ENCODE measurements at places on chromosomes 1 and 21.

DNA sequence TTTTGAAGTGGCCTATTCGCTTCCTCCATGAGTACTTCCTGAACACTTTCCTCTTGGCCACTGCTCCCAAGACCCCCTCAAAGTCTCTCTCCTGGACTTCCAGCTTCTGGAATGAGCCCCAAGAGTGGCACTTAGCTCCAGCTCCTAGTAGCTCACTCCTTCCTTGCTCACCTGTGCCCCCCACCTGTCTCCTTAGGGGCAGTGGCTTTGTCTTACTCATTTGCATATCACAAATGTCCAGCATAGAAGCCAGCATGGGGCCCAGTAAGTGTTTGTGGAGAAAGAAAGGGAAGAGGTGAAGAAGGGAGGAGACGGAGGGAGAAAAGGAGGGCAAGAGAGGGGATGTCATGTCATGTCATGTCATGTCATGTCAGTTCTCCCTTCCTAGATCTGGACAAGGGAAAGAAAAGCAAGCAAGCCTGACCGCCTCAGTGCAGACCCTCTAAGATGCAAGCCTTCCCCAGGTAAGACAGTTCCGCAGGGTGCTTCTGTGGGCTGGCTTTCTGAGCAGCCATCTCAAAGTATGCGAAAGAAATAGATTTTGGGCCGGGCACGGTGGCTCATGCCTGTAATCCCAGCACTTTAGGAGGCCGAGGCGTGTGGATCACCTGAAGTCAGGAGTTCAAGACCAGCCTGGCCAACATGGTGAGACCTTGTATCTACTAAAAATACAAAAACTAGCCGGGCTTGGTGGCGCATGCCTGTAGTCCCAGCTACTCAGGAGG lies 6.9 kb upstream of the MX1 start:
- no peak for DNase-seq

GRCh38 chr1:22612671-22613571 lies 23.5 kb upstream of the C1QA start:
- DNase-seq: no peak

- DNase-seq: no peak
These were observed 48.5 kb upstream of the ACOT11 start for GRCh38 chr1:54499360-54500106.

DNA sequence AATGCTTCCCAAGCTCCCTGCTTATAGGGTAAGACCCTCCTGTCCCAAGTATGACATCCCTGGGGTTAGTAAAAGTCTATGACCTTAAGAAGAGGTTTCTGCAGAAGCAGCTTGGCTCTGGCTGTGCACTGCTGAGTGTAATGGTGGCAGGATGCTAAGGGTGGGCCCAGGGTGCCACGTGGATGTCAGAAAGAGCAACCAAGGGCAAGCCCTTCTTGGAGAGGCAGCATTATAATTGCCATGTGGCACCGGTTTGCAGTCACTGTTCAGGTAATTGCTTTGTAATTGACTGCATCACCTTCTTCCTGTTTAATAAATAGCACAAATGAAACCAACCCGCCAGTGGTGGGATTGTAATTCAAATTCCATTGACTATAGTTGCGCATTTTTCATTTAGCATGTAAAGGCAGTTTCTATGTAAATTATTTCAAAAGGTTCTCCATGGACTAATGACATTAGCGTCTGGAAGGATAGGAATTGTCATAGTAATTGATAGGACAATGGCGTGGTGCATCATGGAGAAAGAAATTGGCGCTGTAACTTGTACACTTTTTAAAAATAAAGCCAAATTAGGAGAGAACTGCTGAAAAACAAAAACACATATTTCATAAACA lies 490.6 kb upstream of the VAMP3 start:
- DNase-seq: no peak

- DNase-seq: no peak
These were observed 267.4 kb downstream of the ZNF326 start for GRCh38 chr1:90262286-90262685.

- no peak for DNase-seq
These were observed 124.7 kb downstream of the TYW3 start for GRCh38 chr1:74857676-74858075.

GRCh38 chr1:95073446-95073845 lies 695 bp upstream of the ALG14 start:
- DNase-seq: no peak

DNA sequence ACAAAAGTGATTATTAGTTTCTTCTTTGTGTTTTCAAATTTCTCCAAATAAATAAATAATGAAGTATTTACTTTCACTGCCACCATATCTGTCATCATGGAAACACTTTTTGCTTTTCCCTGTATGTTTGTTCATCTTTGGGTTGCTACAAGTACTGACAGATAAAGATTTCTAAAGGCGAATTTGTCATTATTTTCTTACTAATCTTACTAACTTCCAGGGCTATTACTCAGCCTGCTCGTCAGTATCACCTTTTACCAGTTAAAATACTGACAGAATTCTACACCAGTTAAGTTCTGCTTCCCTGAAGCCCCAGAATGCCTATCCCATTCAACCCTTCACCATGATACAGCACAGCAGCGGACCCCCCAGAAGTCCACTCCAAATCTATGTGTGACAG lies 106.1 kb downstream of the CDC42BPA start:
- no peak for DNase-seq

GRCh38 chr1:67937010-67937409 lies 103.7 kb upstream of the GNG12 start:
- no peak for DNase-seq

DNA sequence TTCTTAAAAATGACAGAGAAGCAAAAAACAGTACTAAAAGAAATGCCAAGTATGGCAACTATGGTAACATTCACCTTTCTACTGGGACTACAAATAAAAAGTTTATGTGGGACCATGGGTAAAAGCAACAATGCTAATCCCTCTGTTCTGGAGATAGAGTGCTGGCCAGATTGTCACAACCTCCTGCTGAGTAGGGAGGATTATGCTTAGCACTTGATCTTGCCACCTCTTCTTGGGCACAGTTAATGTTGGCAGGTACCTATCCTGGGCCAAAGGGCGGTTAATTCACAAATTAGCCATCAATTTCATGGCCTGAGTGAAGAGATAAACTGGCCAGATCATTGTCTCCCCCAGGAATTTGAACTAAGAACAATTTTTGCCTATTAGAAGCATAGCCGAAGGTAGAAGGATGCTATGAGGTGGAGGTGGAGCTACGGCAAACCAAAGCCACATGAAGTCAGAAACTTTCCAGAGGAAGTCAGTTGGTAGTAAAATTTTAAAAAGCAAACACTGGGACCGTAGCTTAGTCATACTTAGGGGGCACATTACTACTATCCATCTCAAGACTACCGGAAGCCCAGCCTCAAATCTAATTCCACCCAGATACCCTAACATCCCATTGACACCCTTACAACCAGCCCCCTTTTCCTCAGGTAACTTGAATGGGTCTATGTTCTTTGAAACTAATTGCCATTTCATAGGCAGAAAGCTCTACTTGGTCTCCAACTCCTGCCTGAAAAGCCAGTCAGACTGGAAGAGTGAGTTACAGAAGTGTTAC lies 2.7 kb downstream of the SCYL3 start:
- no peak for DNase-seq

DNA sequence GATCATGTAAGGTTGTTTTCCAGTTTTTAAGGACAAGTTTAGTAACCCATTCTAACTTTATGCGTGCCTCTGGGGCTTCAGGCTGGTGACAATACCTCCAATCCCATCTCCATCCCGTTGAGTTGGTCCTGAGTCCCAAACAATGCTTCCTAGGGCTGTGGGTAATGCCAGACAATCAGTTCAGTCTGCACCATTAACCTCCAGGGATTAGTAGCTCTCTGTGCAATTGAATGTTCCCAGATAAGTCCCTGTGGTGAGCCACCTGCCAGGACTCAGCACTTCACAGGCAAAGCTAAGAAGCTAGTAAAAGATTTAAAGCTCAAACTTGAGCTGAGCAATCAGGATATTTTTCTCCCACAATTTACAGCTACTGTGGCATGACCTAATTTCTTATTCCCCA lies 462.2 kb upstream of the PTBP2 start:
- DNase-seq: no peak

GRCh38 chr1:48251821-48252220 lies 29.3 kb downstream of the SLC5A9 start:
- no peak for DNase-seq

DNA sequence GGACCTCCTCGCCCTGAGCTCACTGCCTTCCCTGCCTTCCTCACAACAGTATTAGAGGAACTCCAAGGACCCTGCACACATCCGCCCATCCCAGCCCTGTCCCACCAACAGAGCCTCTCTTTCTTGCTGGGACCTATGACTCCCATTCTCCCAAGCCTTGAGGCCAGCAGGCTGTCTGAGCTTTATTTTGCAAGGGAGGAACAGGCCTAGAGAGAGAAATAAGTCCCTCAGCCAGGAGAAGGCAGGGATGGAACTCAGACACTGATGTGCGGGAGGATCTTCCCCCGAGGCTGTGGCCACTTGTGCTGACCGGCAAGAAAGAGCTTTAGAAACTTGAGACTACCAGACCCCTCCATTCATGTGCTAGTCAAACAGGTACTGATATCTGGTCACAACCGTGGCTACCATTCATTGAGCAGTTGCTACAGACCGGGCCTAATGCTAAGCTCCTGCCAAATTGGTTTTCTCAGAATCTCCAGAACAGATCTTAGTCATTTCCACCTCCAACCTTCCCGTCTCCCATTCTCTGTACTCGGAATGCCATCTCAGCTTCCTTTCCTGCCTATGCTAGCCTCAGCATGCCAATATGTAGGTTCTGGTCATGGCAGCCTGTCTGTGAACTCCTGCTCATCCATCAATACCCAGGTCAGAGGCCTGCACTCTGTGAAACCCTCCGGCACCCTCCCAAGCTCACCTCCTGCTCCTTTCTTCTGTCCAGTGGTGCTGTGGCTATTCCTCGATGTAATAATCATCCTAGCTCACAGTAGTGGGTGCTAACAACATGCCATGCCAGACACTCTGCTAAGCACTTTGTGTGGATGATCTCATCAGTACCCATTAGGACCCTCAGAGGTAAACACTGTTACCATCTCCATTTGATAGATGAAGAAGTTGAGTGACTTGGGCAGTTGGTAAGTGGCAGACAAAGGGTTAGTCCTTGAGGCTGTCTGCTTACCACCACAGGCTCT lies 3.8 kb downstream of the TMEM54 start:
- DNase-seq: no peak

GRCh38 chr21:43361493-43362296 lies 65.2 kb downstream of the SIK1 start:
- DNase-seq: no peak

DNA sequence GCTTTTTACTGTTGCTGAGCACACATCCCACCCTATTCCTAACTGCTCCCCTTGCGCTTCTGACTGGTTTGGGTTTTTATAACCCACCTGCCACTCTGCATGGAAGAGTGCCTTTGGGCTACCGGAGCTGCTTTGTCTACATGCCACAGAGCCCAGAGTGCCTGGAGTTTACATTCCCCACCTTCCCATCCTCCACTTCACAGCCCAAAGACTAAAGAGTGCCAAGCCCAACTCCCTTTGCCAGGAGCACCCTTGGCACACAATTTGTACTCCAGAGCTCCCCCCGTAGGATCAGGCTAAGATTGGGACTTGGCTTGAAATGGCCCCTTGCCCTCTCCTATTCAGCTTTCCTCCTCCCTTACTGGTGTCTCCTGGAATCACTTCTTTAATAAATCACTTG lies 63.3 kb downstream of the LHX9 start:
- no peak for DNase-seq
